Fibroblast of gingiva (primary cell): ENCODE measurements at places on chromosomes 7 and 10.

GRCh38 chr7:82567356-82567755 lies 123.8 kb upstream of the CACNA2D1 start:
- no peak for DNase-seq

DNA sequence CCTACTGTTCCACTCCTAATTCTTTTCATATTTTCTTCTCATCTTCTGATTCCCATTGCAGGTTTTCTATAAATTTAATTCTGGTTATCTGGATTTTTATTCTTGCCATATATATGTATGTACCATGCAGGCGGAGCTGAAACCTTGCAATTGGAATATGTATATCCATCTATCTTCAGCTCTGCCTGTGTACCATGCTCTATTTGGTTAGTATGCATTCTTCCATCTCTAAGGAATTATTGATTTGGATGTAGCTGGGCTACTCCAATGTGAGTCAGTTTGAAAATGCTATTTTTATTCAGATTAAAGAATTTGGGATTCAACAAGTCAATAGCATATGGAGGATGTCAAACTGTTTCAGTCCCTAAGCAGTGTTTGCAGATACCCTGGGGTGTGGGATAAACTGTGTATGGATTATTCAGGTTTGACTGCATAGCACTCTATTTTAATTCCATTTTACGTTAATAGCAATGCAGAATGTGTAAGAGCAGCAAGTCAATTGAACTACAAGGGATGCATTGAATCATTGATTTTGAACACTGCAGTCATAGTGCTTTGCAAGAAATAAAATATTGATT lies 528.1 kb upstream of the FZD8 start:
- no peak for DNase-seq

DNA sequence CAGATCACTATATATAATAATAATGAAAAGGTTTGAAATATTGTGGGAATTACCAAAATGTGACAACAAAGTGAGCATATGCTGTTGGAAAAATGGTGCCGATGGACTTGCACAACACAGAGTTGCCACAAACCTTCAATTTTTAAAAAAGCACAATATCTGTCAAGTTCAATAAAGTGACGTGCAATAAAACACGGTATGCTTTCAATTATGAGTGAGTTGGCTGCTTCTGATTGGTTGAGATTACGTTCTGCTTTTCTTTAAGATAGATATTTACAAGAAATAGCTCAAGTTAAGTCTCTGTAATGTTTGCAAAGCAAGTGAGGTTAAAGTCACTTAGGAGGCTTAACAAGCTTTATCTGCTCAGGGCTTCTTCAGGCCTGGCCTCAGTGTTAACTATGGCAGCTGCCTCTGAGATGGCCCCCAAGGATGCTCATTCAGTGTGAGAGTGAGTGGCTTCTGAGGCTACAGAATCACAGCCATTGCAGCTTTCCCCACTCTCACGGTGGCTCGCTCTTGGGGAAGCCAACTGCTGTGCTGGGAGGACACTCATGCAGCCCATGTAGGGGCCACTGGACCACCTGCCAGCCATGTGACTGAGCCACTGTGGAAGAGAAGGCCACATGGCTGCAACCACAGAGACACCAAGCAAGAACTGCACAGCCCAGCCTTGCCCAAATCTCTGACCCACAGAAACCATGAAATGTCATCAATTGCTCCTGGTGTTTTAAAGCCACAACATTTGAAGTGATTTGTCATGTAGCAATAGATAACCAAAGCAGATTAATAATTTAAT lies 78.3 kb upstream of the TMEM72 start:
- DNase-seq, result peak; percentile 68

DNA sequence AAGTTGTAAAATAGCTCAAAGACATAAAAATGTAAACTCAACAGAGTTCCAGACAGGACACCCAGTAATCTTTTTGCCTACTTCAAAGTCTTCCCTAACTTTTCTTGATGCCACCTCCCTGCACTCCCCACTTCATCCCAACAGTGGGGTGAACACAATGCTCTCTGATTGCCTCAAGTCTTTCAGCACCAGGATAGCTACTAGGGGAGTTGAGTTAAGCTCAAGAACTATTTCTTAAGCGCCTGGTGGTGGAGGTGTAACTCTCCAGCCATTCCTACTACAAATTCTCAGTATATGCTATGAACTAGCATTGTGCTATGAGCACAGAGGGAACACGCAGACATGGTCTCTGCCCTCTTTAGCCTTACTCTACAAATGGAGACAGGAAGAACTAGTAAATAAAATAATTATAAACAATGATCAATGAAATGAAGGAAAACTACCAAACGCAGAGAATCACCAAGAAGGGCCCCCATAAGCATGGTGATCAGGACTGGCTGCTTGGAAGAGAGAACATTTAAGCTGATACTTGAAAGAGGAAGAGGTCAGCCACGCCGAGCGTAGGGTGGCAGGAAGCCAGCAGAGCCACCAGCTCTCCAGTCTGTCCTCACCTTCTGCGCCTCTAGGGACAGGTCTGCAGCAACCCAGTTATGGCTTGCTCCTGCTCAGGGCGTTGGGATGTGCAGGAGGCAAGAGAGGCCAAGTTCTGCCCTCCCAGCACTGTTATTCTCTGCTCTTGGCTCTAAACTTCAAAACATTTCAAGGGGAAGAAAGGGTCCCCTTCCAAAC lies 16.7 kb upstream of the FRA10AC1 start:
- no peak for DNase-seq

GRCh38 chr7:35760143-35760745 lies 40.6 kb upstream of the SEPTIN7 start:
- DNase-seq, result peak; percentile 34
